ENCODE measurements at places on chromosomes 4 and X.

DNA sequence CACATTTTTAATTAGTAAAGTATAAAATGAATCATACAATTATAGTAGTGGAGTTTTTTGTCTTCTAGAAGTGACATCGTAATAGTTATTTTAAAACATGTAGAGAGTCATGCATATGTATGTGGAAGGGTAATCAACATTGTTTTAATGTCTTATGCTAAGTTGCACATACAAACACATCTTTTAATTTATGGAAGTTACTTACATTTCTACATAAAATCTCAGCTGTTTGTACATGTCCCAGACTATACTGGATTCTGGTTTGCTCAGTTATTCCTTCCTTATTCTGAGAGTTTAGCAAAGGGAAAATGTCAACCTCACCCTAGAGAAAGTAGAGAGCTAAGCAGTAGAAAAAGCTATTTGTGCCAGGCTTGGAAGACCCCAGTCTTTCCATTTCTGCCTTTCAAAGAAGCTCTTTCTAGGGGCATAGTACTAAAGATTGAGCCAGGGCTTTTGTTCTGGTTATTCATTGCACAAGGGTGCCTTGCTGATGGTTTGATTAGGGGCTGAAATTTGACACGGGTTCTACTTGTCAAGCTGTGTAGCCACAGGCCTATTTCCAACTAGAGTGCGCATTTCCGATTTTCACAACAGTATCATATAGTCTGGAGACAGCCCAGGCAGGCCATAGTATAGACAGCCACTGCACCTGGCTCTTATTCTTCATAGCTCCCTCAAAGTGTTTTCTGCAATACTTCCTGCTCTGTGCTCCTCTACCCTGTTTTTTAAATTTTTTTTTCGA lies 106.3 kb downstream of the RPA4 start:
- DNase-seq, result no peak

DNA sequence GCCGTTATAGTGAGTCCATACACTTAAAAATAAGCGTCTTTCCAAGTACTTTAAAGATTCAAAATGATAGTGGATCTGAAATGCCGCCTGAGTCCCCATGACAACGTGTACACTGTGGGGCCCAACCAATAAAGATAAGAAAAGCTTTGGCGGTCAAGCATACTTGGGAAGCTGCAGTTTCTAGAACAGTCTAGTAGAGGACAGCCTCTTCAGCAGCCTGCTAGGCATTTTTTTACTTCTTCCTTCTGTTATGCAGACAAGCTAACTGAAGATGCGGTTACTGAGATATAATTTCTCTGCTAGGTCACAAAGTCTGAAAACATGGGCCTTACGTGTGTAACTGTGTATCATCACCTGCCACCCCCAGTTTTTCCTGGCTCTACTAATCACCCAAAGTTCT lies 402 bp upstream of the UPRT start:
- DNase-seq, result no peak

GRCh38 chr4:113692809-113693411 lies 68.6 kb downstream of the CAMK2D start:
- DNase-seq, result no peak

- DNase-seq, result no peak
Observed at GRCh38 chr4:81664079-81664478, 192.4 kb upstream of the RASGEF1B start.

GRCh38 chrX:37746218-37746941 lies 33.5 kb upstream of the CYBB start:
- no peak for DNase-seq

GRCh38 chr4:145805490-145805889 lies 125.5 kb downstream of the C4orf51 start:
- no peak for DNase-seq

GRCh38 chrX:23662853-23663252 lies 4.4 kb upstream of the PRDX4 start:
- no peak for DNase-seq

- no peak for DNase-seq
Observed at GRCh38 chrX:120350450-120351138, 11.3 kb upstream of the ATP1B4 start.

- DNase-seq, result no peak
Observed at GRCh38 chr4:83212041-83212851, 72.4 kb downstream of the COQ2 start.

DNA sequence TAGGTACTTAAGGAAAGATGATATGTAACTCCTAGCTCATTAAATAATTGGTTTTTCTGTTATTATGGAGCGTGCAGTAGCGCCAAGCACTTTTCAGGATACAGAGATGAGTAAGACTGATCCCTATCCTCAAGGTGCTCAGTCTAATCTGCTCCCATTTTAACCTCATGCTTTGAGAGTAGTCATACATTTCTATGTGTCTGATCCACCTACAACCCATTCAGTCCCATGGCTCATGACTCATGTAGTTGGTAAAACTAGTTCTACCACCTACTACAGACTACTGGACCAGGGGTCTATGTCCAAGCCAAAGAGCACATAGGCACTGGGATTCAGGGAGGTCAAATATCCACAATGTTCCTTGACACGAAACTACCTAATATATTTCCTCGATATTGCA lies 60.8 kb downstream of the TMEM154 start:
- DNase-seq, result no peak

GRCh38 chrX:150035531-150035930 lies 97.2 kb upstream of the EOLA2 start:
- DNase-seq, result no peak

DNA sequence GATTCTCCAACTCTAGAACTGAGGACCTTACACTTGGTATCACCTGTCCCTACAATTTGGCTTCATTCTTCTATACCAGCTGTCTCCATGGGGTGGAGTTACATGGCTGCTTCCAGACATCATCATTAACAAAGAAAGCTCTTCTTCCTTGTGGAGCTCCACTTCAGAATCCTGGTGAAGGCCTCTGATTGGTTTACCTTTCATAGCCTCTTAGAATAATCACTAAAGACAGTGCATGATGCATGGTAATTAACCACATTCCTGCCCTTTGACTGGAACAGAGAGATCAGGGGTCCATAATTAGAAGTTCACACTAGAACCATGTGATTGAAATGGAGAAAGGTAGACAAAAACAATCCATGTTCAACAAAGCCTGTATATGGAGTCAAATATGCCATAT lies 112.6 kb upstream of the ZNF827 start:
- no peak for DNase-seq

DNA sequence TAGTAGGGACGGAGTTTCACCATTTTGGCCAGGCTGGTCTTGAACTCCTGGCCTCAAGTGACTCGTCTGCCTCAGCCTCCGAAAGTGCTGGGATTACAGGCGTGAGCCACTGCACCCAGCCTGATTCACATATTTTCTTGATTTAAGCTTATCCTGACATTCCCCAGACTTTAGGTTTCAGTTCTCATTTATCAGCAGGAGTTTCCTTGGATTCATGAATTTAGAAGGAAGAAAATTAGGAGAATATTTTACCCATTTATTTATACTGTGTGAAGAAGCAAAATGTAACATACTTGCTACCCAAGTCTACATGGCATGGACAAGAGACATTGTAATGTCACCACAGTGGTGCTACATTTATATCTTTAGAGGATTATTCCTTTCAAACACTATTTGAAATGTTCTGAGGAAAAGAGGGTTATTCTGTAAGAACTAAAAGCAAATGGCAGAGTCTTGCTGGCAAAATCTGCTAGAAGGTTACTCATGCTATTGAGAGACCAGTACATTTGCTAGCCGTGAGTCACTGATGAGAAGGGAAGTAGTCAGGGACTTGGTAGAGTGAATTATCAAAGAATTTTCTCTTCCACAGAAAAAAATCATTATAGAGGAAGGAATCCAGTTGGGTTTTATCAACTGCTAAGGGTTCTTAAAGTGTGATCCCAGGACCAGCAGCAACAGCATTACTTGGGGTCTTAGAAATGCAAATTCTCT lies 26.1 kb upstream of the CFAP299 start:
- no peak for DNase-seq

DNA sequence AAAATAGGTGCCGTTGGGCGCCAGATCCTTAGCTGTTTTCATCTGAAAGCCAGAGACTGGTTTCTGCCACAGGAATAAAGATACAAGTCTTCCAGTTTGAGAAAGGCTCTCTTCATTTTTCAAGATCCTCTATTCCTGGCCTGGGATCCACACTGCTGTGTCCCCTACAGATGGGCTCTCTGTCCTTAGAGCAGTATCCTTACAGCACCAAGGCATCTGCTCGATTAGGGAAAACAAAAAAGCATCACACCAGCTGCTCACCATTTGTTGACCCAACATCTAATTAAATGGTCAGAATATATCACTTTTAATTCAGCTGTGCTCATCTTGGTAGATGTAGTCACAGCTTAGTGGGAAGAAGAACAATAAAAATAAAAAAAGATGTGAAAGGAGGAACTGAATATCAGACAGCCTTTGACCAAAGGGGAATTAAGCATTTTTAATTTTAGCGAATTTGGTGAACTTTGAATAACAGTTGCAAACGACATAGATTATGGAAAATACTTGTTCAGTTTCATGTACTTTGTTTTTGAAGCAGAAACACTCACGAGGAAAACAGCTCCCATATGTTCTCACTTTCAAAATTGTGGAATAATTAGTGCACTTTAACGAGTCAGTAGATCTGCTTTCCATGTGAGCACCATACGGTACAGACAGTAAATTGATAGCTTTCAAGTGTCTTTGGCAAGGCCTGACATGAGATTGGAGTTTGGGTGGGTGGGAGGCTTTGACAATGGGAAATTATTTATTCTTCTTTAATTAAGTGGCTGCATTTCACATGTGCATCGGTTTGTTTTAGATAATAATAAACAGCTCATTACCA lies 148.4 kb upstream of the CLNK start:
- no peak for DNase-seq

DNA sequence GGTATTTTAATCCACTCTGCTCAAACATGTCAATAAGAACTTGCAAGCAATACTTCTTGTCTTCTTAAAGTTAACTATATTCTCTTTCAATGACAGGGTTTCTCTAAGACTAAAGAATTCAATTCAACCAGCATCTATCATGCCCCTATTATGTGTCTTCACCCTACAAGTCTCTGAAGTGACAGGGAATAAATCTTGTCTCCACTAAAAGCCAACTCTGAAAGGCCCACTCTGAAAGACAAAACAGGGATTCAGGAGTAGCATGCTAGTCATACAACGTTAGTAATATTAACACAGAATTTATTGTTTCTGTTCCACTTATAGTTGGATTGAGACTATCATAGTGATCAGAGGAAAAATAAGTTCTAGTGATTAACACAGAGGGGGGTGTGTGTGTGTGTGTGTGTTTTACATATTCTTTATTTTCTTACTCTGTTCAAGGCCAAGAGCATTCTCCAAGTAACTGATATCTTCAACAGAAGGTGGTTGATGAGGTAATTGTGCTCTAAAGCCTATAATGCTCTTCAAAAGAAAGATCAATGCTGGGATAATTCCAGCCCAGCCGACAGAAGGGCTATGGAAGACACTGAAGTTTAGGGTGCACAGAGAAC lies 122.4 kb upstream of the DCLK2 start:
- DNase-seq, result no peak

DNA sequence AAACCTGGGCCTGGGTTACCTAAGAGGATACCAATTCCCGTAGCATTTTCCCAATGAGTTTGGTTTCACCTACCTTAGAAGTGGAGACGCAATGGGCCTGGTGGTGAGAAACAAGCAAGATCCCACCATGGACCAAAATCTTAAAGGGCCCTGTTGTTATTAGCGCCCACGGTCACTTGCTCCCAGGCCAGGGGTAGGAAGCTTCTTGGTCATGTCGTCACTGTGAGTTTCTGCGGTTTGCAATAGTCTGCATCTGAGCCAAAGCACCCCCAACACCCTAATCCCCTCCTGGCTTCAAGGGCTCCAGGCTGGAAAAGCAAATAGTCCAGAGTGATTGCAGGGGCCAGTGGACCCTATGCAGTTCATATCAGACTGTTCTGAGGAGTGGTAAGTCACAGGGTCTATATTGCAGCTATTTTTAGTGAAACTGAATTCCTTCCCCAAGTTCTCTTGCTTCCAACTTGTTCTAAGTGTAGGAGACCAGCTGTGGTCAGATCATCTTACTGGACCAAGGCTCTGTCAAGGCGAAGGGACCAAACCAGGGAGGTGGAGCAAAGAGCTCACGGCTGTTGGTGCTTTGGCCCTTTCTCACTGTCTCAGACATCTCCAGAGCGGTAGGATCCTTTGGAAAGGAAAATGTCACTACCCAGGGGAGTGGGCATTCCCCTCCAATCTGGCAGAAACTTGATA lies 307.9 kb upstream of the F9 start:
- no peak for DNase-seq

- no peak for DNase-seq
Observed at GRCh38 chrX:21509912-21510311, 135.7 kb downstream of the CNKSR2 start.

DNA sequence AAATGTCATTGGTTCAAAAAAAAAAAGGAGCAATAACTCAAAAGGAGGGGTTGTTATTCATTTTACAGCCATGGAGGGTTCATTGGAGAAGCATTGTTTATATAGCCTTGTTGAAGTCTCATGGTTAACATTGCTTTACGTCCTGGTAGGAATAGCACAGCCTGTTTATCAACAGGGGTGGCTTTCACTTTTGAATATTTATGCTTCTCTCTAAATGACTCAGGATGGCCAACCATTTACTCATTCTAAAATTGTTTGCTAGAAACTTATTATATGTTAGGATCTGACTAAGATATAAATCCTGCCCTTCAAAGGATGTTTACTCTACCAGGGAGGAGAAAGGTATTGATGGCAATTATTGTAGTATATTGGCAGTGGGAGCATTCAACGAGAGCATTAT lies 534.1 kb upstream of the GALNTL6 start:
- no peak for DNase-seq

DNA sequence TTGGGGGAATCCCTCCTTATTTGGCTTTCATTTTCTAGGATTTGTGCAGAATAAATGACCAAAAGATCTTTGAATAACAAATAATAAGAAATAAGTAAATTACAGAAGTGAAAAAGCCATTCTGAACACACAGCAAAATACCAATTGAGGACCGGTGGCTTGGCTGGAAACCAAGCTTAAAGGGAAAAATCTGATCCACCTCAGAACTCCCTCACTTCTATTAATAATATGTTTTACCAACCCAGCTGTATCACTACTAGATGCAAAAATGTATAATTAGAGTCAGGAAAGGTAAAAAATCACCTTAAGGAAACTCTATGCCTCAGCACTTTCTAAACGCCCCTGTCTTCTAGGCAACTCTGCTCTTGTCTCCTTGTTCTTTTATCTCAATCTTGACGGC lies 77.3 kb downstream of the TSPAN5 start:
- no peak for DNase-seq

GRCh38 chr4:147948336-147948735 lies 216.4 kb downstream of the ARHGAP10 start:
- no peak for DNase-seq

- DNase-seq, result no peak
Observed at GRCh38 chrX:12042615-12043014, 95.7 kb upstream of the FRMPD4 start.

DNA sequence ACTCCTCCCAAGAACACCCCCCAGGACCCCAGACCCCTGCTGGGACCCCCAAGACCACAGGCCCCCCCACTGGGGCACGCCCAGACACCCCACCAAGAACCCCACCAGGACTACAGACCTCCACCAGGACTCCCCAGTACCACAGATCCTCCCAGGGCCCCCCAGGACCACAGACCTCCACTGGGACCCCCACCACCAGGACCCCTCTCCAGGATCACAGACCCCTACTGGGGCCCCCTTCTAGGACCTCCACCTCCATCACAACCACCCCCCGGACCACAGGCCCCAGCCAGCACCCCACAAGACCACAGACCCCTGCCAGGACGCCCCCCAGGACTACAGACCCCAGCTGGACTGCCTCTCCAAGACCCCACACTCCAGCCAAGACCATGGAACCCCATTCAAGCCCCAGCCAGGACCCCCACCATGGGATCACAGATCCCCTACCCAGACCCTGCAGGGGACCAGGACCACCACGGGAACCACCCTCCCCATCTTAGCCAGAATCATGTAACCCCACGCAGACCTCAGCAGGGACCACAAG lies 855 bp upstream of the DHRSX start:
- no peak for DNase-seq
